Left forelimb (tissue), 1 donor: ENCODE measurements at places on chromosomes 3 and 15.

DNA sequence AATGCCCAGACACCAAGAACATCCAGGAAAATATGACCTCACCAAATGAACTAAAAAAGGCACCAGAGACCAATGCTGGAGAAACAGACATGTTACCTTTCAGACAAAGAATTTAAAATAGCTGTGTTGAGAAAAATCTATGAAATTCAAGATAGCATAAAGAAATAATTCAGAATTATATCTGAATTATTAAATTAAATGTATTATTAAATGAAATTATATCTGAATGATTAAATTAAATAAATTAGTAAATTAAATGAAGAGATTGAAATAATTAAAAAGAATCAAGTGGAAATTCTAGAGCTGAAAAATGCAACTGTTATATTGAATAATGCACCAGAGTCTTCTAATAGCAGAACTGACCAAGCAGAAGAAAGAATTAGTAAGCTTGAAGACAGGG is 279.2 kb upstream of the SATB1 start:
- no peak for DNase-seq

- no peak for DNase-seq
These were observed 76.4 kb downstream of the DHX36 start for GRCh38 chr3:154247806-154248415.

DNA sequence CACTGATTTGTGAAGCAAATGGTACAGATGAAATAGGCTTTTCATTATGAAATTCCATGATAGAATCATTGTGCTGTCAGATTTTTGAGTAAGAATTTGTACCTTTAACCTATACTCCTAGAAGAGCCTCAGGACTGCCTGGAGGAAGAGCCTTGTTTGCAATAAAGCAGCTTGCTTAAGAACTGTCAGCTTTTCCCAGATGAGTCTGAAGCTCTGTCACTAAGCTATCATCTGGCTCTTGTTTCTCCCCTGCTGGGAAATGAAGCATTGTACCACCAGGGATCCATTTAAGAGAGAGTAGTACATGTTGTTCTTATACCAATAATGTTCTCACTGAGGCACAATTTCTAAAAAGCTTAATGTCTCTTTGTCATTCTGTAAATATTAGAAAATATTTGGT is 85.1 kb upstream of the FLNB start:
- no peak for DNase-seq

- DNase-seq, result no peak
These were observed 24.9 kb downstream of the GRK7 start for GRCh38 chr3:141788149-141788548.

- no peak for DNase-seq
These were observed 967.1 kb upstream of the ROBO1 start for GRCh38 chr3:80734920-80735319.

DNA sequence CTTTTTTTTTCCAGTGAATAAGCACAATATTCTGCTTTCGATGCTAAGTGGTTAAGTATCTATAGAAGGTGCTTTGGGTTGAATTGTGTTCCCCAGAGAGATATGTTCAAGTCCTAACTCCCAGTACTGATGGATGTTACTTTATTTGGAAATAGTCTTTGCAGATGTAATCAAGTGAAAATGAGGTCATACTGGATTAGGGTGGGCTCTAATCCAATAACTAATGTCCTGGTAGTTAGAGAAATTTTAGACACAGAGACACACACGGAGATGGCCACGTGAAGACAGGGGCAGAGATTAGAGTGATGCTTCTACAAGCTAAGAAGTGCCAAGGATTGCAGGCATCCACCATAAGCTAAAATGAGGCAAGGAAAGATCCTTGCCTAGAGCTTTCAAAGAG is 662.3 kb downstream of the NAALADL2 start:
- DNase-seq, result no peak

DNA sequence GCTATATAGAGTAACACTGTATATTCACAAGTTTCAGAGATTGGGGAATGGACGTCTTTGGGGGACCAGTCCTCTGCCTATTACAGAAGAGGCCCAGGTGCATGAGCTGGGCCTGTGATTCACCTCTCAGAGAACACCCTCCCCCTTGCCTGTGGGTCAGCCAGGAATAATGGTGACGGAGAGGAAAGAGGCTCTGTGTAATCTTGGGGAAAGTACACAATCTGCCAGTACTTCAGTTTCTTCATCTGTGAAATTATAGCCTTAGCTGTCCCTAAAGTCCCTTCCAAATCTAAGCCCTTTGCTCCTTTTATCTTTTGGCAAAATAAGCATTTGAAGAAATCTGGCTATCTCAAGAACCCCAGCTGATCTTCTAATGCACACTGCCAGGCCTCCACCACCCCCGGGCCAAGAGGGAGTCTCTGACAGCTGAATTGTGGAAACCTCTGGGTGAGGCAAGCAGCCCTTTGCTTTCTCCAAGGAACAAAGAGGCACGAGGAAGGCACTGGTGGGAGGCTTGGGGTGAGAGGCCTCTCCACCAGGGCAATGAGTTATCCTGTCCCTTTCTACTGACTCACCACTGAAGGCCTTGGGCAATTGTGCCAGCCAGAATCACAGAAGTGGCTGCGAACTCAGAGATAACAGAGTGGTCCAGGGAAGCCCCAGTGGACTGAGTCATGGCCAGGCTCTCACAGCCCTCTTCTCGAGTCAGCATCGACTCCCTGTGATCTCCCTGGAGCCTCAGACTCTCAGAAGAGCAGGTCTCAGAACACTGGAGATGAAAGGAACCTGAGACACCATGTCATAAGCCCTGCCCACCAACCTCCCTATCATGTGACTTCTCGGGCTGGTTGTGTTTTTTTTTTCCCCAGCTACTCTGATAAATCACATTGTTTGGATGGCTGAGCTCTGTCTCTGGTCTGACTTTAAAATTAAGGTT is 31.8 kb downstream of the CCNL1 start:
- DNase-seq, result no peak

- no peak for DNase-seq
These were observed 35.4 kb upstream of the SLC7A14 start for GRCh38 chr3:170621256-170621655.

GRCh38 chr3:167437428-167438139 is 36.3 kb downstream of the SERPINI2 start:
- no peak for DNase-seq

DNA sequence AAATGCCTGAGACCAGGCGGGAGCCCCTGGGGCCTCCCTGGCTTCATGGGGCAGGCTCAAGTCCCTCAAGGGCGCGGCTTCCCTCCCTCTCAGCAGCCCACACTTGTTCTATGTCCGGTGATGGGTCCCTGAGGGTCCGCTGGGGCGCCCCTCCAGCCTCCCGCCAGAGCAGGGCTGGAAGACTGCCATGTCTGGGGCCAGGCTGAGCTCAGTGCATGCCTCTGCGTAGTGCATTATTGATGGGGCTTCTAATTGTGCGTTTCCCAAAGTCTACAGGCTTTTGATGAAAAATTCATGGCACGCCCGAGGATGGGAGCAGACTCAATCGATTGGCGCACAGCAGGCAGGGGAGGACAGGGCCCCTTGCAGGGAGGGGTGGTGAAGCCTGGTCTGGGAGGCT is 51.3 kb downstream of the CYP11A1 start:
- no peak for DNase-seq

DNA sequence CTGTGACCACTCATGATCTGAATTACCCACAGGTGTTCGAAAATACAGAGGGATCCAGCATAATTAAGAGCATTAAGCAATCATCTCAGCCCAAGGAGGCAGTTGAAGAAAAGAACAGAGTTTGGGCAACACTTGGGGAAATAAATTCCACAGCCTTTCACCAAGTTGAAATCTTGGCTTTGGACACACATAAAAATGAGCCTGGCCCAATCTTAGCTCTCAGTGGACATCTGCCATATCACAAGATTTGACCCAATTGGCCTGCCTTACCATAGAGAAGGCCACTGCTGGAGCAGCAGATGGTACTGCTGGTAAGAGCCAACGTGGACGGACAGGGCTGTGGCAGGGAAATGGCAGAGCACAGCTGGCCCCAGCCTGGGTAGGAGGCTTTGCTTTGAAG is 13.0 kb downstream of the FOXP1 start:
- DNase-seq, result no peak

GRCh38 chr3:184373422-184373821 is 4.6 kb downstream of the THPO start:
- no peak for DNase-seq

DNA sequence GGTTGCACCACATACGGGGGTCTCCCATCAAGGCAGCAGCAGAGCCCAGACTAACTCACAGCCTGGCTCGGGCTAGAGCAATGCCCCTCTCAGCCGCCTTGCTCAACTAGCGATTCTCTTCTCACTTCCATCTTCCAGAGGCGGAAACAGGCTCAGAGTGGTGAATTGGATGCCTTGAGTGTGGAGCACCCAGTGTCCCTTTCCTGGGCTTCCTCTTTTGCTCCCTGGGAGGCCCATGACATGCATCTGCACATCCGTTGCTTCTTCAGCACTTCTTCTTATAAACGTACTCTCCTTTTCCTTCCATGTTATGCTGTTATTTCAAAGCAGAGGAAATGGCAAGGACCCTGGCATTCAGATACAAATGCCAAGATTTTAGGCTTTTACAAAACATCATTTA is 2.1 kb upstream of the IQSEC1 start:
- no peak for DNase-seq

- DNase-seq, result no peak
These were observed 5.5 kb downstream of the ARHGEF3 start for GRCh38 chr3:56796202-56796601.

DNA sequence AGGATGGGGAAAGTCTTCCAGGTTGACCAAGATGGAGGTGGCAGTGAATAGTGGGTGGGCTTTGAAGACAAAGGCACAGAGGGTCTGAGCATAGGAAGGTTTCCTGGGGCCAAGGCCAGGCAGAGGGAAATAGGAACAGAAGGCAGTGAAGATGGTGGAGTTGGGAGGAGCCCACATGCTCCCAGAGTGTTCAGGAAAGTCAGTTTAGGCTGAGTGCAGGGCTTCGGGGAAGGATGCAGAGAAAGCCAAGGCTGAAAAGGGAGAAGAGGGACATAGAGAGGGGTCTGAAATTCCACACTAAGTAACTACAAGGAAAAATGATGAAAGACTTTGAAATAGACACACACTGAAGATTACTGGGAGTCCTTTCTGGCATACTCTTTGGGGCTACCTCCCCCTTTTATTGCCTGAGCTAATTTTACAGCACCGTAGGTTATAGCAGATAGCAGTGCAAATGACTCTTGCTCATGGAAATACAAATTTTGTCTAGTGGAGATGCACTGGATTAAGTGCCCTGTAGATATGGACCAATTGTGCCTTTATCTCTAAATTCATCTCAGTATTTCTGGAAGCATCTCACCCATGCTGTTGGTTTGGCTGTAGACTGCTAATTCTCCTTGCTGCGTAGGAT is 3.8 kb downstream of the CX3CR1 start:
- DNase-seq, result peak; percentile 4

- DNase-seq, result no peak
These were observed 33.8 kb downstream of the TXNRD3 start for GRCh38 chr3:126621171-126621570.

DNA sequence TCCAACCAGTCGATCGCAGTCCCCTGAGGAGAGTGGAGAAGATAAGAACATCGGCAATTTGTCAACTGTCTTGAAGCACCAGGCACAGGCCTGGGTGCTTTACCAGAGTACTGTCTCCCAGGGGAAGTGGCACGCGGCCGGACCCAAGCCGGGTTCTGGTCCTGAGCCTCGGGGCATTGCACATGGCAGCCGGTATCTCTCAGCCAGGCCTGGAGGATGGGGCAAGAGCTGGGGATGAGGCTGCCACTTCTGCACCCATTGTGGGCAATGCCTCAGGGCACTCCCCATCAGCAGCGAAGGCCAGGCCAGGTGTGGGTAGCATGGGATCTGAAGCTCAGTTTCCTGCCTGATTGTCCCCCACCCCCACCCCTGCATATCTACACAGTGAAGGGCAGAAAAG is 77.5 kb downstream of the ADCY5 start:
- DNase-seq, result no peak

DNA sequence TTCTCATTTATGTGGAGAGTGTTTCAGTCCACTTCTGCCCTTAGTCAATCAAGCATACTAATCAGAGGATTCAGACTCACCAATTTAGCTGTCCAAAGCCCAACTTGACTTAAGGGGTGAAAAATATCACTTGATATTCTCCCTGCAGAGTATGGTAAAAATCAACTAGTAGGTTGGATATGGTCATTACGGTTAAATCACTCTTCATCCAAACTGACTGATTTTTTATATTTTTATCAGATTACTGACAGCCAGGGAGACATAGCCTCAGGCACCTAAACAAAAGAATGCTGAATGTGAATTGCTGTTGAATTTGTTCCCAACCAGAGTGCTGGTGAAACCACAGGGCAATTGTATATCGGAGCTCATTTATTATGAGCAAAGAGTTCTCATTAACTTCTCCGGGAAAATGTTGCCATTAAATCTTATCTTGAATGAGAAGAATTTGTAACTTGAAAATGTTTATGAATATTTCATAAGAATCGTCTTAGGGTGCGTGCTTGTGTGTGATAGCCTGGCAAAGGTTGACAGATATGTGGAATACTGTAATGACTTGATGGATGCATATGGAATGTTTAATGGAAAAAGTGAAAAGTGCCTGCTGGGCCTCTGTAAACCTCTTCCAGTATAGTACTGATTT is 411.2 kb downstream of the NAALADL2 start:
- DNase-seq, result no peak

- DNase-seq, result no peak
These were observed 6.0 kb downstream of the CCDC12 start for GRCh38 chr3:46970391-46971091.
